ENCODE measurements at places on chromosomes 13 and 19. TPM values are rescaled to one million over a fixed set of nuclear protein-coding genes. Genes with fewer than 3 reads are reported as not detected.

ALKBH6 gene
- total RNA-seq: 49.4 TPM

CACNG6 gene
- total RNA-seq: not detected

PLK5 gene
- not detected for total RNA-seq

ZNF440 gene
- total RNA-seq: 22.4 TPM

IGFL1 gene
- not detected for total RNA-seq

SLC7A9 gene
- total RNA-seq: 0.62 TPM

BRCA2 gene
- 7.5 TPM for total RNA-seq
